ENCODE measurements at places on chromosomes 11 and 22.

DNA sequence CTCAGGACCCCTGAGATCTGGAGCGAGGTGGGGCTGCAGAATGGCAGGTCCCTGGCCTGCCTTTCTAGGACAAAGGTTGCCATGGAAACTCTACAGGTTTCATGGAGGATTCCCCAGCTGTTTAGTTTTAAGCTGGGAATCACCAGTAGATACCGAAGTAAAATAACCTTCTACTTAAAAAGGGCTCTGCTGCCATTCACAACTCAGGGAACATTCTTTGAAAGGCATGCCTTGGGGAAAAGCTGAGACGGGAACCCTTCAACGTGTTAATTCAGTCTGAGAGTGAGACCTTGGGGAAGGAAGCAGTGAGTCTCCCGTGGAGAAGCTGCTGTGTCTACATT lies 493.3 kb downstream of the BRD1 start:
- DNase-seq: no peak

DNA sequence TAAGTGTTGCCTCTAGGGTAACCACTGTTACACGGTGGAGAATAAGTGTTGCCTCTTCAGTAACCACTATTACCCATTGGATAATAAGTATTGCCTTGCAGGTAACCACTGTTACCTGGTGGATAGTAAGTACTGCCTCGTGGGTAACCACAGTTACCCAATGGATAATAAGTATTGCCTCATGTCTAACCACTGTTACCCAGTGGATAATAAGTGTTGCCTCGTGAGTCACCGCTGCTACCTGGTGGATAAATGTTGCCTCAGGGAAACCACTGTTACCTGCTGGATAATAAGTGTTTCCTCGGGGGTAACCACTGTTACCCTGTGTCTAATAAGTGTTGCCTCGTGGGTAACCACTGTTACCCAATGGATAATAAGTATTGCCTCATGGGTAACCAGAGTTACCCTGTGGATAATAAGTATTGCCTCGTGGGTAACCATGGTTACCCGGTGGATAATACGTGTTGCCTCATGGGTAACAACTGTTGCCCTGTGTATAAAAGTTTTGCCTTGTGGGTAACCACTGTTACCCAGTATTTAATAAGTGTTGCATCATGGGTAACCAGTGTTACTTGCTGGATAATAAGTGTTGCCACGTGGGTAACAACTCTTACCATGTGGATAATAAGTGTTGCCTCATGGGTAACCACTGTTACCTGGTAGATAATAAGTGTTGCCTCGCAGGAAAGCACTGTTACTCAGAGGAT lies 12.3 kb upstream of the NXPE4 start:
- DNase-seq: no peak

DNA sequence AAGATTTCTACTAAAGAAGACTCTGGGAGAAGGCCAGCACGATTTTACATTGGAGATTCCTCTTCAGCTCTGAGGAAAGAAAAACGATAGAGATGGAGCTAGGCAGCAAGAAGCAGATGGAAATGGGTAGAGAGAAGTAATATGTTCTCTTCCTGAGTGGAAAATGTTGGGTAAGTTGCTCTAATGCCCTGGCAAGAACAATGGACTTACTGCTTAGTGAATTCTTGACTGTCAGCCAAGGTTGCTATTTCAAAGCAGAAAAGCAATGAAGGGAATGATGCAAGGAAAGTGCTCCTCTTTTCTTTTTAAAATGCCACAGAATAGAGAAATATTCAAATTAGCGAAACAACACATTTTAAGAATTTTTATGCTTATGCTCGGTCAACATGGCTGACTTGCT lies 38.4 kb upstream of the CWF19L2 start:
- DNase-seq: no peak

DNA sequence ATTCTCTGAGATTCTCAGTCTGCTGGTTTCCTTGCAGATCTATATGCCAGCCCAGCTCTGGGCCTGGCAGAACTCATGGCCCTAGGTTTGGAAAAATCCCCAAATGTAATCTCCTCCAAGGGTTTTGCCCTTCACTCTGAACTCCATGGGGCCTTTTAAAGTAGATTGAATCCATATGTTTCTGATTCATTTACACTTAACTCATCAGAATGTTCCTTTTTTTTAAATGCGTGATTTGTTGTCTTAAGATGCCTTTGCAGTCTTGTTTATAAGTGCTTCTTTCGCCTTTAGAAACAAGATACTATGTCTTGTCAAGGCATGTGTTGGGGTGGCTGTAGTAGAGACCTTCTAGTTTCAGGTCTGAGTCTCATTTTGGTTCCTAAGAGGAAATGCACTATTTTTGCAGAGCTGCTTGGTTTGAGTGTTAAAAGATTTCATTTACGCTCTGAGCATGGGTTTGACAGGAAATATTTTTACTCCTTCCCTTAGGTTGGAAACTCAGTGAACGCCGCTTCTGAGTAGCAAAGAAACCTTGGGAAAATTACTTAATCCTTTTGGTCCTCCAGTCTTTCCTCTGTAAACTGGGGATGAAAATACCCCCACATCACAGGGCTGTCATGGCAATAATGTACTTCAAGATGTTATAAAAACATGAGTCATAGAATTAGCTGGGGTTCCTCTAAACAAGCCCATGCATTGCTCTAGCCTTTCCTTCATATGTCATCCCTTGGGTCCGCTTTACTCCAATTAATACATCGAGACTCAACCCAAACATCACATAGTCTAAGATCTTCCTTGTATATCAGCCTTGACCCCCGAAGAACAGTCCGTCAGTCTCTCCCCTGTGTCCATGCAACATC lies 83.5 kb downstream of the SNX19 start:
- no peak for DNase-seq

DNA sequence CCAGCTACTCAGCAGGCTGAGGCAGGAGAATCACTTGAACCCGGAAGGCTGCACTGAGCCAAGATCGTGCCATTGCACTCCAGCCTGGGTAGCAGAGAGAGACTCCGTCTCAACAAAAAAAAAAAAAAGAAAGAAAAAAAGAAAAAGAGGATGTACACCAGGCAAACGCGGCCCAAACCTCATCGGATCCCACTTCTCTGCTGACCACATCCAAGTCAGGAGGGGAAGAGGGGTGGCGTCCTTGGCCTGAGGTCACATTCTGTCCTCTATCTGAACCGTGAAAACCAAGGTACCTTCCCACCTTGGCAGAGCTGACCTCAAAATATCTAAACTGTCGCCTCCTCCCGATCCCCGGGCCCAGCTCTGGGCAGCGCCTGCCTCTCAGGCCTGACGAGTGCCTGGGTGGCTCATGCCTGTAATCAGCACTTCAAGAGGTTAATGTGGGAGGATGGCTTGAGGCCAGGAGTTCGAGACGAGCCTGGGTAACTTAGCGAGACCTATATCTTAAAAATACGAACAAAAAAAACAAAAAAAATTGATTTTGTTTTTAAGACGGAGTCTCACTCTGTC lies 25.1 kb downstream of the RGL4 start:
- DNase-seq: no peak

DNA sequence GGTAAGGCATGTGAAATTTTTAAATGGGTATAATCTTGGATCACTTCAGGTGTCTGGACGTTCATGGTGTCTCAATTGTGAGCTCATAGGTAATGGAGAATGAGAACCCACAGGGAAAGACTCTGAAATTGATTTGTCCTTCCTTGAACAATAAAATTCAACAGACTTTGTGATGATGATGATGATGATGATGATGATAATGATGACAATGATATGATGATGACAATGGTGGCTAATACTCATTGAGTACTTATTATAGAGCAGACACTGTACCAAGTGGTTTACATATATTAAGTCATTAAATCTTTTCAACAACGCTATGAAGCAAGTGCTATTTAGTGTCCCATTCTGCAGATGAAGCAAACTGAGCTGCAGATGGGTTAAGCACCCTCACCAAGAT lies 86.6 kb upstream of the BDNF start:
- no peak for DNase-seq

DNA sequence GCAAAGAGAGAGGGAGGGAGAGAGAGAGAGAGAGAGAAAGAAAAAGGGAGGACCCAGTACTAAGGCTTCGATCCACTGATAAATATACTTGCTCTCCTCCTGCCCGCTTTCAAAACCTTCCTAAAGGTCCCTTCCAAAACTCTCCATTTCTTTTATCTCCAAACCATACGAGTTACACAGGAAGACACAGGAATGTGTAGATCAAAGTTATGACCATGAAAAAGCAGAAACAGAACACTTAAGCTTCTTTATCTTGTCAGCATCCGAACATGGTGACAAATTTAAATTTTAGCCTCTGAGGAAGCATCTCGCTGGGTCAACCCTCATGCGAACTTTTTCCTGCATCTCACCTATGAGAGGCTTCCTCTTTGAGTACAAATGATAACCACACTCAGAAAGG lies 29.2 kb upstream of the POGLUT3 start:
- no peak for DNase-seq

DNA sequence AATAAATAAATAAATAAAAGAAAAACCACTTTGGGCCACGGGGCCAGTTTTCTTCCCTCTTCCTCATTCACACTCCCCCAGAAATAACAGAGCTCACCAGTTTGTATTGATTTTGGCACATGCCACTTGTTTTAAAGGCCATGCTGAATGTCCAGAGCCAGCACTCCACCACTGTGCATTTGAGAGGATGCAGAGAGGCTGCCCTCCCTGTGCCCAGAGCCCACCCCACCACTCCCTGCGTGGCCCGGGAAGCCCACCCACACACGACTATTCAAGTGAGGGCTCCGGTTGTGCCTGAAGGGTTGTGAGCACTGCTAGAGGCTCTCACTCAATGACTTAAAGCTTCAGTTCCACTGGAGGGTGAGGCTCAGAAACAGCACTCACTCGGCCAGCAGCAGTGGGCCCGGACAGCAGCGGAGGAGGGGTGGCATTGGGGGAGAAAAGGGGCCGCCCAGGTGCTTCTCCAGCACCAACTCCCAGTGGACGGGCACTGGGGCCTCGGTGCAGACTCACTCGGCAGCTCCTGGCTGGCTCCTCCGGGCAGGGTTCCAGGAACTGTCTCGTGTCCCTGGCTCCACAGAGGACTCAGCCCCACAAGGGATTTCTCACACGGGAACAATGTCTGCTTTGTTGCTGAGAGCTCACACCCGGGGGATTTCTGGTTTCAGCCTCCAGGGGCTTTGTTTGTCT lies 112.7 kb downstream of the SHANK2 start:
- no peak for DNase-seq

- peak; percentile 97 for DNase-seq
These were observed 561 bp upstream of the PCF11 start for GRCh38 chr11:83156144-83156995.

DNA sequence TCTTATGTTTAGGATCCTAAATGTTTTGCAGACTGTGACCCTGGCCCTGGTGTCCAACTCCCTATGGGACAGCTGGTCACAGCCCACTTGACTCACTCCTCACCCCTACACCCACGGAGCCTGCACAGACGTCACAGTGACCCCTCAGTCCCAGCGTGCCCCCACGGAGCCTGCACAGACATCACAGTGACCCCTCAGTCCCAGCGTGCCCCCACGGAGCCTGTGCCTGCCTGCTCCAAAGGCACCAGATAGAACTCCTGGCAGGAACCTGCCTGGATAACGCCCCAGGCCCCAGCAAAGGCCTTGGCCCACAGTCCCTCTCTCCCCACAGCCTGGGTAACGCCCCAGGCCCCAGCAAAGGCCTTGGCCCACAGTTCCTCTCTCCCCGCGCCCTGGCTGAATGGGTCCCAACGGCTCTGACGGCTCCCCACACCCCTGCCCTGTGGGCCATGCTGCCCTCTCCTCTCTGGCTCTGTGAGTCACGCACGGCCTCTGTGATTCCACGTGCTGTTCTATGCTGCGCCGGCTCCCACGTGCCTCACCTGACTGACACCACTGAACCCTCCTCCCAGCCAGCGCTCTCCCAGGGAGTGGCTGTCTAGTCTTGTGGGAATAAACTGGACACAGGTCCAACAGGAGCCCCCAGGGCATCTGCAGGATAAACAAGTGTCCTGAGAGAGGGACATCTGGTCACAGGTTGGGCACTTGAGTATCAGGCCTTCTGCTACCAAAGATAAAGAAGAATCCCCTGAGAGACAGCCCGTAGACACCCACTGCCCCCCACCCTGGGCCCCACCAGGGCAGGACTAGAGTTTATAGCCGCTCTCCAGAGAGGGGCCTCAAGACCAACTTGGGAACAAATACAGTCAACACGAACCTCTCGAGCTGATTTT lies 250.3 kb downstream of the BRD1 start:
- no peak for DNase-seq

- DNase-seq: no peak
These were observed 589 bp downstream of the SCGB1A1 start for GRCh38 chr11:62419314-62419929.

Data from activated CD4-positive, CD25-positive, alpha-beta regulatory T cell (primary cell).